ENCODE measurements at places on chromosomes 1 and 21.

GRCh38 chr1:38291906-38292521 is 245.4 kb upstream of the POU3F1 start:
- DNase-seq = no peak

- DNase-seq = no peak
Measured at GRCh38 chr1:108858230-108858950, 1.5 kb upstream of the AKNAD1 start.

GRCh38 chr1:226862890-226863289 is 7.5 kb upstream of the PSEN2 start:
- no peak for DNase-seq

- no peak for DNase-seq
Measured at GRCh38 chr1:94798462-94798861, 21.7 kb upstream of the SLC44A3 start.

DNA sequence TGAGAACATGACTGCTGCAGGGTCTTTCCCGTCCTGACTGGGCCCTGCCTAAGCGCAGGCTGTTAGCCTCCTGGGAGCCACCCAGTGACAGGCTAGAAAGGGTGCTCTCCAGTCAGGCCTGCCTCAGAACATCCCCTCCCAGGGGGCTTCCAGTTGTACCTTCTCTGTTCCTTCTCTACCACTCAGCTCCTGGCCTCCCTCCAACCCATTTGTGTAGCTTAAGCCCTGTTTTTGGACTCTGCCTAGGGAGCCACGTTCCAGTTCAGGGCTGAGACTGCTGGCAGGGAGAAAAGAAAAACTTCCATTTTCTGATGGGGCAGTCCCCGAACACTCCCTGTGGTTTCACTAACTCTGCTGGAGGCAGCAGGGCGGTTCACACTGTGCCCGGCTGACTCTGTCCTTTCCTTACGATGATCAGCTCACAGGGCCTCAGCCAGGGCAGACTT is 15.3 kb upstream of the POU3F1 start:
- DNase-seq = no peak

GRCh38 chr1:199243423-199244061 is 604.7 kb downstream of the PTPRC start:
- DNase-seq = no peak

All from effector CD8-positive, alpha-beta T cell (primary cell).